ENCODE measurements at places on chromosomes 13 and 19.

- DNase-seq = no peak
Measured at GRCh38 chr19:34265221-34265650, 10.9 kb downstream of the GARRE1 start.

DNA sequence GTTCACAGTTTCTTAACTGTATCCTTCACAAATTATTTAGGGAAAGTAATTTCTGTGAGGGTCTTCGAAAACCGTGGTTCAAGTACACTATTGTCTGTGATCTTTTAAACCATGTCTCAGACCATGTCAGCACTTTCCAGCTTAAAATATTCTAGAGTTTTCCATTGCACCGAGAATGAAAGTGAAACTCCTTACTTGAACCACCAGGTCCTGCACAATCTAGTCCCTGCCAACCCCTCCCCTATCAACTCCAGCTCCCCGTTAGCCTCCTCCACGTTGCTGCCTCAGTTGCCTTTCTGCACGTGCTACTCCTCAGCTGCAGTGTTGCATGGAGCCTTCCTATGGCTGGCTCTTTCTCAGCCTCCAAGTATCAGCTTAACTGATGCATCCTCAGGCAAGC, 7.2 kb upstream of the STARD13 start:
- no peak for DNase-seq

GRCh38 chr19:46954993-46955812, 64.4 kb upstream of the NPAS1 start:
- no peak for DNase-seq

DNA sequence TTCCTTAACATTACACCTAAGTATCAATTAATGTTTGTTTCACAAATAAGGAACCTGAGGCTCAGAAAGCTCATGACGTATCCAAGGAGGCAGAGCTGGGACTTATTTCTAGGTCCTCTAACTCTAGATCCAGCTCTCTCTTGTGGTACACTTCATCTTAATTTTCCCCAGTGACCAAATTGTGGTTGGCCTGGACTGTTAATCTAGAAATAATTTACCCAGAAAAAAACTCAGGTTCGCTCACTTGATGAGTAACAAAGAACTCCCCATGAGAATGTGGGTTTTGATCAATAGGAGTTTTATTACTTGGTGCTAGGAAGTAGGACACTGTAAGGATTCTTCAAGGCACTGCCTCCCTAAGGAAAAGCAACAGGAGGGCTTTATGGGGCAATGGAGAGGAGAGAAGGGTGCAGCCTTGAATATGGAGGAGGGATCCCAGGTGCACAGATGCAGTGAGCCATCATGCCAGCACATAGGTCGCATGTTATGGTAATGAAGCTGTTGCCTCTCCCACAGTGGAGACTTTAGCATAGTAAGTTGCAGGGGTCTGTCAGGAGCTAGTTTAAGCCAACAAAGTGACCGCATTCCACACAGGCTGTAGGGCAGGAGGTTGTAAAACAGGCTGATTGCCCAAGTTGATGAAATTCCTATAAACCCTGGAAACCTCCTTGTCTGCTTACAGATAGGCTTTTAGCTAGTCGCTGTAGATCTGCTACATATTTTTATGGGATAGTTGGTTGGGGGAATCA, 14.7 kb downstream of the RAP2A start:
- no peak for DNase-seq

- no peak for DNase-seq
Measured at GRCh38 chr19:47443331-47443730, 24.0 kb upstream of the MEIS3 start.

- DNase-seq = no peak
Measured at GRCh38 chr13:60164234-60164889, 634 bp upstream of the DIAPH3 start.

- no peak for DNase-seq
Measured at GRCh38 chr19:18576383-18576782, 4.7 kb downstream of the UBA52 start.

DNA sequence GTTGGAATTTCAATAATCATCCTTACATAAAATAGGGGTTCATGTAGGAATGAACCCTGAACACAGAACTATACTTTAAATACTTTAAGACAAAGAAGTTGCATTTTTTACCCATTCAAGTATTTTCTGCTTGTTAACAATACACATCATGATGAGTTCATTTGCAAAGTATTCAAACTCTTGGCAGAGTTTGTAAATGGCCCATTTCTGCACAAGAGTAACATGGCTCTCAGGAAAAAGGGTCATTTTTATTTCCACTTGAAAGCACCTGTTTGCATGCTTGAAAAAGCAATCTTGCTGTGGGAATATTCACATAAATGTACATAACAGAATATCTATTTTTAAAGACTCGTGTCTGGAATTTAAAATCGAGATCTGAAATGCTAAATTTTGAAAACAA, 18.1 kb downstream of the ESD start:
- no peak for DNase-seq

DNA sequence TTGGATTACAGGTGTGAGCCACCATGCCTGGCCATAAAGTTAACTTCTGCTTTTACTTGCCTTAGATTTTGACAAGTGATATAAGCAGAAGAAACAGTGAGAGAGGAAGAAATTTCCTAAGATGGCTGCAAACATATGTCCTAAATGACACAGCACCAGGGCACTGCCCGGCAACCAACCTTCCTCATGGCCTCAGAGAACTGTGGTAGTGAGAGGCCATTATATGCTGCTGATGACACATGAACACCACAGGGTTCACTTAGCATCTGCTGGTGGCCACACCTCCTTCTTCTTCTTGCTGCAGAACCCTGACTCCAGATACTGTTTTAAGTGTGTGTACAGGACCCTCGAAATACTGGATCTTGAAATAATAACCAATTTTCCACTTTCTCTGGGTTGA, 88.2 kb downstream of the KCTD12 start:
- no peak for DNase-seq

DNA sequence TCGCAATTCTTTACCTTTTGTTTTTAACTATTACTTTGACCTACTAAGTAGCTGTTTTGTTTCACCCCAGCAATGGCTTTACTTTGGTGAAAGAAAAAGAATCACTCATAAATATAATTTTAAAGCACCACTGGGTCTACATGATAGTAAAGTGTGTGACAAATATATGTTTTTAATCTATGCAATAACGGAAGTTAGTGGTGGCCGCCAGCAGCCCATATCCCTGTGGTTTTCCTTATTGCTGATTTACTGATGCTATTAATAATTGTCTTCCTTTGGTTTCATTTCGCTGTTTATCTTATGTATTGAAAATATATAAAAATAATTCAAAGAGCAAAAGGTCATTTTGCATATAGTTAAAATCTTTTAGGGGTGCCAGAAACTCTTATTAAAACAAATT, 491.3 kb downstream of the DIAPH3 start:
- DNase-seq = no peak

- DNase-seq = no peak
Measured at GRCh38 chr13:76379341-76380105, 506.7 kb downstream of the KCTD12 start.

- DNase-seq = no peak
Measured at GRCh38 chr19:18274219-18274780, at the start of gene IQCN. Gene IQCN (minus strand): TSS chr19:18274452. CDS start chr19:18269478, 4,974 bp downstream.

GRCh38 chr13:92379371-92379770, 847.2 kb upstream of the GPC6 start:
- DNase-seq = no peak

- DNase-seq = no peak
Measured at GRCh38 chr13:20353973-20354372, 121.9 kb upstream of the GJB6 start.

DNA sequence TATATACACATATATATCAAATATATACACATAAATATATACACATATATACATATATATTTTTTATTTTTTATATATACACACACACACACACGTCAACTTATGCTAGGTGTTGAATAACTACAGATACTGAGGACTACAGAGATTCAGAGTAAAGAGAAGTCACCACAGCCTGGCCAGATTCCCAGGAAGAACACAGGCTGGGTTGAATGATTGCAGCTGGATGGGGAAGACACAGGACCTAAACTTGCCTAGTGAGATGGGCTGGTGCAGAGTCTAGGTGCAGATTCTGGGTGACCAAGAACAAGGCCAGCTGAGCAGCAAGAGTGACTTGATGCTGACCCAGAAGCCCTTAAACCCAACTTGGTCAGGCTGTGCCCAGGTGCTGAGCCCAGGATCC, 241.3 kb downstream of the KCTD12 start:
- no peak for DNase-seq

GRCh38 chr13:79918620-79919019, 422.3 kb downstream of the SPRY2 start:
- no peak for DNase-seq

DNA sequence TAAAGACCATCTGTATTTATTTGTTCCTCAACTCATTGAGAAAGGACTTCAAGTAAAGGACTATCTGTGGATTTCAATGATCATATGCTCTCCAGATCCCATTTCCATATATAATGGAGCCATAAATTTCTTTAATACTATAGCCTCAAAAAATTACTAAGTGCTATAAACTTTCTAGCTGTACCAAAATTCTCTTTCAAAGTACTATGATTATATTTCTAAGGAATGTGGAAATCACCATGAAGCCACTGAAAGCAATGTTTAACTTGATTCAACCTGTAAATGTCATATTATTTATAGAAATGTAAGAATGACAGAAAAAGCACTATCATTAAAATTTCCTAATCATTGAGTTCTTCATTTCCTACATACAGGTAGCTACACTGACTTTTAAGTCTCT, 20.7 kb downstream of the TBC1D4 start:
- no peak for DNase-seq

- DNase-seq = no peak
Measured at GRCh38 chr13:48377857-48378256, 35.1 kb downstream of the LPAR6 start.

GRCh38 chr13:95684418-95684817, 7.5 kb downstream of the DNAJC3 start:
- DNase-seq = no peak

DNA sequence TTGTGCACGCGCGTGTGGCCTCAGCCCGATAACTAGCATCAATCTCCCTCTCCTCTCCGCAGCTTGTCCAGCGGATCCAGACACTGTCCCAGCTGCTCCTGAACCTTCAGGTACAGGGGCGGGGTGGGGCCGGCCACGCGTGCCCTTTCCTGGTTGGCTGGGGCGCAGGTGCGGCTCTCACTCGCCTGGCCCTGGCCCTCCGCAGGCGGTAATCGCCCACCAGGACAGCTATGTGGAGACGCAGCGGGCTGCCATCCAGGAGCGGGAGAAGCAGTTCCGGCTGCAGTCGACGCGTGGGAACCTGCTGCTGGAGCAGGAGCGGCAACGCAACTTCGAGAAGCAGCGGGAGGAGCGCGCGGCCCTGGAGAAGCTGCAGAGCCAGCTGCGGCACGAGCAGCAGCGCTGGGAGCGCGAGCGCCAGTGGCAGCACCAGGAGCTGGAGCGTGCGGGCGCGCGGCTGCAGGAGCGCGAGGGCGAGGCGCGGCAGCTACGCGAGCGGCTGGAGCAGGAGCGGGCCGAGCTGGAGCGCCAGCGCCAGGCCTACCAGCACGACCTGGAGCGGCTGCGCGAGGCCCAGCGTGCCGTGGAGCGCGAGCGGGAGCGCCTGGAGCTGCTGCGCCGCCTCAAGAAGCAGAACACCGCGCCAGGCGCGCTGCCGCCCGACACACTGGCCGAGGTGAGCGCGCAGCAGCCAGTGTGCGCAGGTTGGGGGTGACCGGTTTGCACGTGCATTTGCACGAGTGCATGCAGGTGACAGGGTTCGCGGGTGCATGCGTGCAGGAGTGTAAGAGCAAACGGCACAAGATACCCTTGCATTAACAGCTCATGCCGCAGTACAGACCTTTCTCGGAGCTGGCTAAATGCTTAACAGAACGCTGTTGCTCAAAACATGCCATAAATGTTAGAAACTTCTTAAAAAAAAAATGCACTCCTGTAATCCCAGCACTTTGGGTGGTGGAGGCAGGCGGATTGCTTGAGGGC, 21.5 kb downstream of the PEX11G start:
- no peak for DNase-seq

GRCh38 chr13:32246468-32246867, 68.7 kb downstream of the ZAR1L start:
- DNase-seq = no peak

- DNase-seq = no peak
Measured at GRCh38 chr19:10000171-10000826, 10.0 kb downstream of the COL5A3 start.

DNA sequence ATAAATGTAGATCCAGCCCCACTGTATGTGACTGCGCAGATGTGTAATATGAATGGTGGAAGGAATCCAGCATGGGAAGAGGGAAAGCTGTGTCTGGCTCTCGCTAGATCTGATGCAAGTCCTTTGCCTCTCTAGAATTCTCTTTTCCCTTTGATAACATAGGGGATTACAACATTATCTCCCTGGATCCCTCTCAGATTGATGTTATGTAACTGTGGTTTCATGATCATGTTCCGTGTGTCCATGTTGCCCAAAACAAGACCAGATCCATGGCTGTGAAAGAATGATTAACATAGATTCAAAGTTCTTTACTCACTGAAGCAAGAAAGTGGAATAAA, 184.0 kb upstream of the UBL3 start:
- DNase-seq = no peak

- no peak for DNase-seq
Measured at GRCh38 chr19:1038978-1039645, 795 bp upstream of the ABCA7 start.

- DNase-seq = no peak
Measured at GRCh38 chr19:29326351-29326750, 113.4 kb upstream of the UQCRFS1 start.

GRCh38 chr13:96308568-96308967, 218.7 kb downstream of the HS6ST3 start:
- DNase-seq = no peak

DNA sequence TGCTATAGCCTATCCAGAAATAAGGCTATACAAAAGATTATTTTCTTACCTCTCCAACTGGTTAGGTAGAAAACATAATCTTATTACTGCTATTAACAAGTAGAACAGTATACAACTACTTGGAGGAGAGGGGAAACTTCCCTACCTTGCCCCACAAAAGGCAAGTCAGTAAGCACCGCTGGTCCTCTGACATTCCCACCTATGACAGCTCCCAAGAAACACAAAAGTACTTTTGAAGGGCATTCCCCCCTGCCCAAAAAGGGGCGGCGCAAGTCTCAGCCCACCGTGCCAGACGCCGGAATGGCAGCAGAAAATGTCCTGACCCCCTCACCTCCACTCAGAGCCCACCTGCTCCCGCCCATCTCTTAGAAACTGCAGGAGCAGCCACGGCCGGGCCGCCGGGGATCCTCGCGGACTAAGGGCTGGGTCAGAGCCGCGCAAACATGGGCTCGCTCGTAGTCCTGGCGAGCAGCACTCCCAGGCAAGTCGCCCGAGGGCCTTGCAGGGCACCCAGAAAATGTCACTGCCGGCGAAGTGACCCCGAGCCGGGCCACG, 437 bp downstream of the SUCLA2 start:
- no peak for DNase-seq

Data from esophagus squamous epithelium (tissue), 5 donors.